Bladder microvascular endothelial cell (primary cell): ENCODE measurements at places on chromosomes 1 and 21. TPM values are rescaled to one million over a fixed set of nuclear protein-coding genes. Genes with fewer than 3 reads are reported as not detected.

HSD3B2 gene
- total RNA-seq = not detected in 2 replicates

AKR7A3 gene
- total RNA-seq = 0.06 and 0.16 TPM in 2 replicates

CACHD1 gene
- 4.5 and 12.2 TPM in 2 replicates for total RNA-seq

ADAMTS4 gene
- 9.7 and 9.9 TPM in 2 replicates for total RNA-seq

PAPPA2 gene
- 0.16 and 0.31 TPM in 2 replicates for total RNA-seq

AVPR1B gene
- not detected in 2 replicates for total RNA-seq

APCS gene
- not detected in 2 replicates for total RNA-seq

ZNF593OS gene
- not detected in 2 replicates for total RNA-seq

KRTAP24-1 gene
- not detected in 2 replicates for total RNA-seq

MANEAL gene
- total RNA-seq = 0.32 and 1.6 TPM in 2 replicates

FAM177B gene
- total RNA-seq = not detected in 2 replicates

CAMK1G gene
- total RNA-seq = not detected in 2 replicates

RSRP1 gene
- total RNA-seq = 132 and 193 TPM in 2 replicates

KRTAP7-1 gene
- total RNA-seq = not detected in 2 replicates

GSTM1 gene
- not detected in 2 replicates for total RNA-seq

LCE1D gene
- not detected in 2 replicates for total RNA-seq

AADACL4 gene
- not detected in 2 replicates for total RNA-seq

FOXD3 gene
- total RNA-seq = not detected in 2 replicates

TCP10L gene
- 0.32 and 0.57 TPM in 2 replicates for total RNA-seq

CELA2B gene
- total RNA-seq = not detected in 2 replicates

OR2T29 gene
- not detected in 2 replicates for total RNA-seq

RXFP4 gene
- total RNA-seq = 0.06 and 0.16 TPM in 2 replicates

LRRC42 gene
- total RNA-seq = 18.8 and 23.2 TPM in 2 replicates
